ENCODE measurements at places on chromosomes 16 and 17. TPM values are rescaled to one million over a fixed set of nuclear protein-coding genes. Genes with fewer than 3 reads are reported as not detected.

DNA sequence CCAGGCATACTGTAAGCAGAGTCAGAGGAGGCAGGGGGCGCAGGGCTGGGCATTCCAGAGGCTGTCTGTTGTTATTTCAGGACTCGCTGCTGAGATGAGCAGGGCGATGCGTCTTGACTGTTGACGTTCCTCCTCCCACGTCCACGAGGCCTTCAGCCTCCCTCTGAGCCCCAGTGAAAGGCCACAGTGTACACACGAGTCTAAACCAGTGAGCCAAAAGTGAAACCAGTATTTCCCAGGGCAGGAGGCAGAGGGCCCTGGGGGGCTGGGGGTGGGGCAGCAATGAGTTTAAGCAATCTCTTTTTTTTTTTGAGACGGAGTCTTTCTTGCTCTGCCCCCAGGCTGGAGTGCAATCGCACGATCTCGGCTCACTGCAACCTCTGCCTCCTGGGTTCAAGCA is 21.5 kb downstream of the SMTNL2 start:
- DNase-seq: peak; percentile 66

DNA sequence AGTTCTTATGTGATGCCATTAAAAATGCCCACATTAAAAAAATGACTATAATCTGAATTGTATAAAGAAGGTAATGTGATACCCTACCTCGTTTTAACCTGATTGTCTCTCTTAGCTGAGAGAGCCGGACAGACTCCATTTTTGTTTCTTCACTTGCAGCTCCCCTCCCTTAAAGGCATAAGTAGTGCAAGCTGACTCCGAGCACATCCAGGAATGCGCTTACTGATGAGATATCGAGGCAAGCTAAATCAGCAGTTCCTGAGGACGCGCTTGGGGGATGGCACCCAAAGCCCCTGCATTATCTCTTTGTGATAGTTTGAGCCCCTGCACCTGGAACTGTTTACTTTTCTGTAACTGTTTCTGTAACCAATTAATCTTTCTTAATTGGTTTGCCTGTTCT is 6.3 kb downstream of the KRT24 start:
- no peak for DNase-seq

DNA sequence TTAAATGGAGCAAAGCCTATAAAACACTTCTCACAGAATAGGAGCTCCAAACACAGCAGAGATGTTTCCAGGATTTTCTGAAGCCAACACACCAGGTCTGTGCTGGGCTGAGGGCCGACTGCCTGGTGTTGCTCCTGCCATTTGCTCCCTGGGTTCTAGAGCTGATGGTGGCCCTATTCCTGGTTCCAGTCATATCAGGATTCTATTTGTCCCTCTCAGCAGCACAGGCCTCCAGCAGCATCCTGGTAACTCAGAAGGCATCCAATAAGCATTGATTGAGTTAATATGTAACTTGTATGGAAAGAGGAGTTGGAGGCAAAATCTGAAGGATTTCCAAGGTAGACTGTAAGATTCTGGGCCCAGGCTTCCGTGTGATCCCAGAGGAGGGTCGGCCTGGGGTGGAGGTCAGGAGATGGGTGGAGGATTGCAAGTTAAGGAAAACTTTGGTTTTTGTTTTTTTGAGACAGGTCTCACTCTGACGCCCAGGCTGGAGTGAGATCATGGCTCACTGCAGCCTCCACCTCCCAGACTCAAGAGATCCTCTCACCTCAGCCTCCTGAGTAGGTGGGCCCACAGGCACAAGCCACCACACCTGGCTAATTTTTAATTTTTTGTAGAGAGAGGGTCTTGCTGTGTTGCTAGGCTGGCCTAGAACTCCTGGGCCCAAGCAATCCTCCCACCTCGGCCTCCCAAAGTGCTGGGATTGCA is 5.7 kb downstream of the NUPR1 start:
- DNase-seq: no peak

DNA sequence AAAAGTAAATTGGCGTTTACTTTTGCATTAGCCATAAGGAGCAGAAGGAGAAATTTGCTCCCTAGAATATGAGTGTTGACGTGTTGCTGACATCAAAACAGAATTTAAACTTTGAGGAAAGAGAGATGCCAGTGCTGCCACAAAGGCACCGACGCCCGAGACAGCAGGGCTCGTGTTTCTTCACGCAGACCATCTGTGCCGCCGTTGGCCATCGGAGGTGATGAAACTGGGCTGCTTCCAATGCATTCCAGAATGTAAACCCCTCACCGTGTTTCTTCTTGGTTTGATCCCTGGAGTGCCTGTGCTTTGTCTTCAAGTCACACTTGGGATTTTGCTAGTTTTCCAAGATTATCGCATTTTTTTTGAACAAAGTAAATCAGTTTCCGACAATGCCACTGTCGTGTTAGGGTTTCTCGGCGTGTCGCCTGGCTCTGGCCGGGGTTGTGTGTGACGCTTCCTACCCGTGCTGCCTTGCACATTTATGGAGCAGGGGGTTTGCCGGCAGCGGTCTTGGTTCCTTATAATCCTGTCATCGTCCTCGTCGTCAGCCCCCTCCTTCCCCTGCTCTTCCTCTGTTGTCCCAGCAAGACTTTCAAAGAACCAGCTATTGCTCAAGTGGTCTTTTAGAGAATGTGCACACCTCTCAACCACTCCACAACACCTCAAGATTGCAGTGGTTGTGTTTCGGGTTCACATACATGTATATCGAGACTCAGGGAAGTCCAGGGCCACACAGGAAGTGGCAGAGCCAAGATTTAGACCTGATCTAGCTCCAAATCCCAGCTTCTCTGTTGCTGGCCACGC is 103.9 kb downstream of the METRNL start:
- DNase-seq: no peak

- no peak for DNase-seq
These were observed 2.1 kb downstream of the ST6GALNAC1 start for GRCh38 chr17:76641501-76641900.

Gene MT1X
- 104 TPM for total RNA-seq

Gene TRIM47
- 22.9 TPM for total RNA-seq
